ENCODE measurements at places on chromosomes 7 and 10.
A peak's percentile ranks its signal among the peaks of the same experiment; 100 is the strongest.

GRCh38 chr7:199483-200249, 7.3 kb downstream of the FAM20C start:
- DNase-seq = peak; percentile 5

DNA sequence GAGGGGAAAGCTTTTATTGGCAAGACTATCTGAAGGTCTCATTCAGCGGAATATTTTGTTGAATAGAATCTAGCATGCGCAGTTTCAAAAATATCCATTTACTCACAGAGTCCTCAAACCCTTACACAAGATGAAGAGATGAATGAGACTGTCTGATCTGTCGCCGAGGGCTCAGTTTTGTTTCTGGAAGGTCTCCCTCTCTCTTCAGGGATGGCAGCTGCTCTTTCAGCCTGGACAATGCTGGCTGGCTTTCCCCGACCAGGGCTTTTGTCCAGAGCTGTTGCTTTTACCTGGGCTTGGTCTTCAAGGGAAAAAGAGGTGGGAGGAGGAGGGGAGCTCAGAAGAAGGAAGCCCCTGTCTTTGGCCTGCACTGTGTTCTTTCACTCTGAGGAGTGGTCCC, 81.9 kb upstream of the BTBD16 start:
- no peak for DNase-seq

DNA sequence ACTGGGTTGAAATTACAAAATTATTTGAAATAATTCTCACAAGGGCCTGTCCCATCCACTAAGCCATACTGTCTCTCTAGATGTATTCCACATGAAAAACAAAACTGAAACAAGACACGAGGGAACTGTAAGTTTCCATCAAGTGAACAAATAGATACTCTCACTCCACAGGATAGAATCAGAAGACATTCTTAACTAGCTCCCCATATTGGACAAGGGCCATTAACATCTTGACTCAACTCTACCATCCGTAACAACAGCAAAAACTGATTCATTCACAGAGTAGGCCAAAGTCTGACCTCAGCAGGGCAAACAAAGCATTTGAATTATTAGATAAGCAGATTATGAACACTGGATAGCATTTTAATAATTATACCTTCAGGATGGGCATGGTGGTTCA, 29.1 kb downstream of the UBE2H start:
- no peak for DNase-seq

GRCh38 chr7:80858141-80858903, 60.5 kb downstream of the SEMA3C start:
- DNase-seq = no peak

DNA sequence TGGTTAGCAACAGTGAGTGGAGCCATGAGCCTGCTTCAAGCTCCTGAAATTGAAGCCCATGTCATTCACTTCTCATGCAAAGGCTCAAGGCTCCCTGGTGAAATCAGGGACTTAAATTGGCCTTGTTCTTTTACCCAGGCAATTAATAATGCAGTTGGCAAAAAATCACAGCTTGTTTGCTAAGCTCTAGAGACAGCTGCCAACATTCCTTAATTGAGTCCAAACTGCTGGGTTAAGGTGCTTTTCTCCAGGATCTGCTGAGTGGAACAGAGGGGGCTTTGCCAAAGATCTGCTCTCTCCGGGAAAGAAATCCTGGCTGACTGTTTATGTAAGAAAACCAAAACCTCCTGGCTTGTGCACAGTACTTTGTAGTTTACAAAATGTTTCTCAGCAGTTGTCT, 257.6 kb upstream of the GHITM start:
- no peak for DNase-seq

DNA sequence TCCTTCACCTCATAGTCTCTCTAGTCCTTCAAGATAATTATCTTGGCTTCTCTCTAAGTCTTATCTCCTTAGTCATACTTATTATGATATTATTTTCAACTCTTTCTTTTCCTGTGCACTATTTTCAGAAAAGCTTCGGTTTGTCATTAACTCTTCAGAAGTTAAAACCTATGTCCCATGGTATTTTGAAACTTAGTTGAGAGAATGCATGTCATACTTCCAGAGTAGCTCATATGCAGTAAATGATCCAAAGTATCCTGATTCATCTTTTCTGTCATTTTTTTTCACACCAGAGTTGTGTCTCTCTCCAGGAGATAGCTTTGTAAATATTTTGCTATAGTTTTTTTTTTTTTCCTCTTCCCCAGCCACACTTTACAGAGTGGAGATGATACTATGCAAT, 1008.6 kb downstream of the NRG3 start:
- no peak for DNase-seq

- no peak for DNase-seq
Observed at GRCh38 chr10:2786251-2786650, 281.1 kb upstream of the PFKP start.

DNA sequence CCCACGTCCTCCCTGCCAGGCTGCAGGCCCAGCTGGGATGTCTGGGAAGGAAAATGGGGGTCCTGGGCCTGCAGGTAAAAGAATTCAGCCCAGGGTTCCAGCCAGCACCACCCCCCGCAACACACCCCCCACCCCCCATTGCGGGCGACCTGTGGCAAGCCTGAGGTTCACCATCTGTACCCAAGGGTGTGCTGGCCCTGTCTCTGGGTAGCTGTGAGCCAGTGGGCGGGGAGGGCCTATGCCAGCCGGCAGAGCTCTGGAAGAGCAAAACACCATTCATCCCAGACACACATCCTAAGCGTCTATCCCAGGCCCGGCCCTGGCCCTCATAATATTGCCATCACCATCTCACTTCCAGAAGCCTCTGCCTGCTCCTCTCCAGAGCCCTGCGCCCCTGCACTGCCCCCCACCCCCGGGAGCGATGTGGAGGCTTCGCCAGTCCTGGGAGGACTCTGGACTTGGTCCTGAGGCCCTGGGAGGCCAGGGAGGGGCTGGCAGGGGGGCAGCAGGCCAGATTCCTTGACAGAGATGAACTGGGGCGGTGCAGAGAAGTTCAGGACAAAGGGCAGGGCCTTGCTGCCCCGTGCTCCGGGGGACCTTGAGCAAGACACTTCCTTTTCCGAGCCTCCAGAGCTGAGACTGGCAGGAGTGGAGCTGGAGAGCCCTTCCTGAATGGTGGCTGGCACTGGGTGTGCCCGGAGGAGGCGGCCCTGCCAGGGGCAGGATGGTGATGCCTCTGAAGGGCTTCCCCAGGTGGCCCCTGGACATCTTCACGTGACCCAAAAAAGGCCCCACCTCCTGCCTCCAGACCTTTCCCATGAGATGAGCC, 8.7 kb upstream of the TTYH3 start:
- peak; percentile 91 for DNase-seq

DNA sequence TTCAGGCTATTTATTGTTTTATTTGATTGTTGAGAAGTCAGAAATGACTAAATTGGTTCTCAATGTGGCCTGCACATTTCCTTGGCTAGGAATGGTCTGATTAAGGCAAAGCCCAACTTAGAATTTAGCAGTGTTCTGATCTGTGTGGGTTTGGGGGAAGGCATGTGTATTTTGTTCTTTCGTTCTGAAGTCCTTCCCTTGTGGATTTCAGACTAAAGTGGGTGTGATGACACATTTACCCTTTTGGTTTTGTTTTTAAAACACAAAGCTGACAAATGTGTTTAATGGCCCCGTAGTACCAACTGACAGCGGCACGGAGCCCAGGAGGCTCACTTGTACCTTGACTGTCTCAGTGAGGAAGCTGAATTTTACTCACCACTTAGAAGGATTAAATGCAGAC, 452.3 kb upstream of the GALNT17 start:
- DNase-seq = no peak

DNA sequence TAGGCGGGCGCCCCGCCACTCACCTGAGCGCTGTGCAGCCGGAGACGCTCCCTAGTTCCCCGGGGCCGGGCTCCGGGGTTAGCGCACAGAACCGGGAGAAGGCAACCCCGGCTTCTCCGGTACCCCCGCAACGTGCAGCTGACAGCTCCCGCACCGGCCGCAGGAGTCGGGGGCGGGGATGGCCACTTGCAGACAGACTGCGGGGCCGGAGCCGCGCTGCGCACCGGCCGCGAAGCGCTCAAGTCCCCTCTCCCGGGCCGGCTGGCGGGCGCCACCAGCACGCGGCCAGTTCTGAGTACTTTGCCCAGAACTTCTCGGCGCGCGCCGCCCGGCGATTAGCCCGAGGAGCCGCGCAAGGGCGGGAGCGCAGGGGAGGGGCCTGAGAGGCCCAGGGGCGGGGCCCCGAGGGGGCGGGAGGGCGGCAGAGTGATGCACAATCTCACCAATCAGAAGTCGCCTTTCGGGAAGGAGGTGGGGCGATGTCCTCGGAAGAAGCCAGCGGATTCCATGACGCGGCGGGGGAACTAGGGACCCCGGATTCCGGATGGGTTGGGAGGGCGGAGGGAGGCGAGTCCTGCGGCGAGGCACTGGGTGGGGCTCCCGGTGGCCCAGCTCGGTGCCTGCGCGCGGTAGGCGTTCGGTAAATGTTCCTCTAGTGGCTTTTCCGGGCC, at the start of gene OSBPL3:
Gene OSBPL3, minus strand, starts transcription at position 316 of the 671 bp plus-strand sequence. CDS start 87,706 bp downstream, outside the sequence.
- peak; percentile 99 for DNase-seq

- no peak for DNase-seq
Observed at GRCh38 chr10:115065801-115066200, 27.4 kb upstream of the ATRNL1 start.

- DNase-seq = peak; percentile 98
Observed at GRCh38 chr10:30529373-30529998, 95.5 kb downstream of the MAP3K8 start.

- peak; percentile 13 for DNase-seq
Observed at GRCh38 chr7:87216701-87217508, 2.6 kb downstream of the TMEM243 start.

DNA sequence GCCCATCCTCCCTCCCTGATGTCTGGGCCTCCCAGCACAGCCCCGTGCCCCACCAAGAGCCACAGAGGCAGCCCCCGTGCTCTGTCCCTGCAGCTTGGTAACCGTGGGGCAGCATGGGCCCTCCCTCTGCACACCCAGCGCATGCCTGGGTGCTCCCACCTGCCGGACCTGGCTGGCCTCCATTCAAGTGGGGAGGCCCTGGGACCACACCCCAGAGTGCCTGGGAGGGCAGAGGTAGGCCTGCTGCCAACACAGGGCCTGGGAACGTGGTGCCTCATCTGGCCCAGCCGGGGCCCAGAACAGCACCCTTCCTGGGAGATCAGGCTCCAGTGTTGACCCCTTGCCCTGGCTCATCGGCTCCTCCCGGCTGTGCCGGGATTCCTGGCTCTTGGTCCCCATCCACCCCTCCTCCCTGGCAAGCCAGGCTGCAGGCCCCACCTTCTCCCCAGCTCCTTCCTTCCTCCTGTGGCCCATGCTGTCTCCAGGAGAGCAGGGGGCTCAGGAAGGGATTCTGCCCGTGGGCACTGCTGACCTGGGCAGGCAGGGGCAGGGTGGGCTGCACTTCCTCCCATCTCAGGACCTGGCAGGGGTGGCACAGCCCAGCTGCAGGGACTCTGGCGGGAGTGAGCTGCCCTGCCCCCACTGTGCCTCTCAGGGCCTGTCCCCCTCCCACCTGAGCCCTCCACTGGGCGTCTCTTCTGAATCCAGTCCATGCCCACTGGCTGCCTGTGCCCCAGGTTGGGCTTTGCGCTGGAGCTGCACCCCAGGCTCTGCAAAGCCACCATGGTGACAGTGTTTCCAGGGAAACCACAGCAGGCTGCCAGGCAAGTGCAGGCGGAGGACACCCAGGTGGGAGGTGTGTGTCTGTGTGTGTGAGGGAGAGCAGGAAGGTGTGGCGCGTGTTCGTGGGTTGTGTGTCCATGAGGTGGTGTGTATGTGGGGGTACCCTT, 32.6 kb downstream of the PWWP2B start:
- DNase-seq = no peak

DNA sequence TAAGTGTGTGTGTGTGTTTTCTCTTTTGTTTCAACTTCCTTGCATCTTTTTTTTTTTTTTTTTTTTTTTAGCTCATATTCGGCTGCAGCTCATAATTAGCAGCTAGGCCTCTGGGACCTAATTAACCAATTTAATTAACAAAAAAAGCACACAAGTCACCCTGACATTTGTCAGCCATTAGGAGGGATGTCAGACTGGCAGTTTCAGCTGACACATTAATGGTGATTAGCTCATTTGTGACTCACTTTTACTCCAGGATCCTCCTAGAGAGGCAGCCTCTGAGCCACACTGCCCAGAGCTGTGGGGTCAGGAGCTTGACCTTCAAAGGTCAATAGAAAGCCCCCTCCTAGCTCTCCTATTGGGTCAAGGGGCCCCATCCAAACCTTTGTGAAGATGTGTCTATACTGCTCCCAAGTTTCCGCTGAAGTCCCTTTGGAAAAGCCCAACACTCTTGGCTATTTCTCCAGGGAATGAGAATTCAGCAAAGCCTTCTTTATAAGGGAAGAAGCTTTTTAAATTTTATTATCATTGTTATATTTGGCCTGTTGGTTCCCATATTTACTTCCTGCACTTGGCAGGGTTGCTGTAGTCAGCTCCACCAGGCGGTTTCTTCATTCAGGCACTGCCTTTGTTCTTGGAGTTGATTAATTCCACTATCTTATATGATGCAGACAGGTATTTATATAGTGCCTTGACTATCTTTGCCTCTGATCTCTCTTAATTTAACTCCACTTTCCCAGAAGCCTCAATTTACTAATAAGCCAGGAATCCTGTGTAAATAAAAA, 109.5 kb upstream of the HABP2 start:
- peak; percentile 43 for DNase-seq

GRCh38 chr10:63501954-63502353, 19.2 kb upstream of the REEP3 start:
- no peak for DNase-seq

DNA sequence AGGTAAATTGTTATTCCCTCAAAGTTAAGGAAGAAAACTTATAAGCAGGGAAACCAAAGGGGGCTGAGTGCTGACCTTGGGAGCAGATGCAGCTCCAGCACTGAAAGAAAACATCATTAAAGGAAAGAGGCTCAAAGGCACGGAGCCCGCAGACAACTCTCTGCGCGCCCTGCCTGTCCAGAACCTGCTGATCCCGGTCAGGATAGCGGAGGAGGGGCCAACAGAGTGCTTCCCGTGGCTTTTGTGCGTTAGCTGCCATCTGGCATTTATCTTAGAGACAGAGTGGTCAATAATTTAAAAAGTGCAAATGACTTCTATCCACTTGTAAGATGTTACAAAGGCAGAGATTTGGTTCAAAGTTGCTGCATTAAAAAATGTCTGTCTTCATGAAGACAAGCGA, 162.1 kb downstream of the FANK1 start:
- DNase-seq = no peak

GRCh38 chr7:82789883-82790609, 346.5 kb upstream of the CACNA2D1 start:
- DNase-seq = no peak

- DNase-seq = no peak
Observed at GRCh38 chr10:44552726-44553125, 167.8 kb upstream of the CXCL12 start.
